NCI-H524 (cell line): ENCODE measurements at places on chromosomes 6 and 20.

- DNase-seq: no peak
These were observed 38.5 kb upstream of the OGFRL1 start for GRCh38 chr6:71250099-71250602.

GRCh38 chr6:24721461-24722215 is 2.7 kb upstream of the C6orf62 start:
- peak; percentile 34 for DNase-seq

DNA sequence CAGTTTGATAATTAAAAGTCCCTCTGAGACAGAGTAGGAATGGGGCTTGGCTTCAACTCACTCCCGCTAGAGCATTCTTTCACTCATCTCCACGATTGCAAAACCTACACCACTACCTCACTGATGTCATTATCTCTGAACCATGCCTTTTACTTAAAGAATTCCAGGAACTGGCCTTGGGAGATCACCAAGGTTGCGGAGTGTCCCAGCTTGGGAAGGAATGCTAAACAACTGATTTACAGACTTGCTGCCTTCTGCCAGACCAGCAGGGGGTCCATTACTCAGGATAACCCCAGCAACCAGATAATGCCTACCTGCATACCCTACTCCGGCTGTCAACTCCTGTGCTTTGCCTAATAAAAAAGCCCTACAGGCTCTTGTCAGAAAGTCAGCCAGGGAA is 102.2 kb upstream of the RALGAPA2 start:
- peak; percentile 71 for DNase-seq

DNA sequence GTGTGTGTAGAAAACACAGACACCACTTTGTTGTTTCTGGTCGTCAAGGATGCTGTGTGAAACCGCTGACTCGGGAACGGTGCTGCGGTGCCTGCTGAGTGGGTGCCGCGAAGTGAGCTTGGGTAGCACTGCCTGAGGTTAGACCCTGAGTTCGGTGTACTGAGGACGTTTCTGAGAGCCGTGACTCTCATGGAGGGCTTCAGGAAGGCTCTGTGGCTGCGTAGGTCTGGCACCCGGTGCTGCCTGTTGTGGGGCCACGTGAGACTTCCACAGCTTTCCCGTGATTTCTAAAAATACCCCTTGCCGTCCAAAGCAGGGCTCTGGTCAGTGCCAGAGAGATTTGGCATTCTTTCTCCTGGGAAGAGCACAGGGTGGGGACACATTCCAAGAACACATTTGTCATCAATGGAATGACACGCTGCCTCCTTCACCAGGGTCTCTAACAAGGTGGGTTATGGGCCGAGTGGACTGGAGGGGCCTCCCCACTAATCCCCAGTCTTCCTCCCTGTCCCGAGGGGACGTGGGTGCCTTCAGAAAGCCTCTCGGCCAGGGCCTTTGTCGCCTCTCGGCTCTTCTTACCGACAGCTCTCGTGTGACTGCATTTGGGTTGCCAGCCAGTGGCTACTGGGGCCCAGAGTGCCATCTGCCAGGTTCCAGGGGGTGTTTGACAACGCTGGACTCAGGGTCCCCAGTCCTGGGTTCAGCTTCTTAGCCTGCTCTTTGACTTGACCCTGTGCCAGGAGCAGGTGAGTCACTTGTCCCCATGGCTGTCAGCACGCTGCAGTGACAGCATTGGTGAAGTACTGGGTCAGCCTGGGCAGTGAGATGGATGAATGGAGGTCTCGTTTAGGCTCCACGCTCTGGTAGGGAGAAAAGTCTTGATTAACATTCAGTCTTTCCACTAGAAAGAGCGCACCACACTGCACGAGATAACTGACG is 62.2 kb downstream of the SYNJ2 start:
- no peak for DNase-seq

- DNase-seq: peak; percentile 15
These were observed 163.6 kb upstream of the CST7 start for GRCh38 chr20:24785141-24786110.

DNA sequence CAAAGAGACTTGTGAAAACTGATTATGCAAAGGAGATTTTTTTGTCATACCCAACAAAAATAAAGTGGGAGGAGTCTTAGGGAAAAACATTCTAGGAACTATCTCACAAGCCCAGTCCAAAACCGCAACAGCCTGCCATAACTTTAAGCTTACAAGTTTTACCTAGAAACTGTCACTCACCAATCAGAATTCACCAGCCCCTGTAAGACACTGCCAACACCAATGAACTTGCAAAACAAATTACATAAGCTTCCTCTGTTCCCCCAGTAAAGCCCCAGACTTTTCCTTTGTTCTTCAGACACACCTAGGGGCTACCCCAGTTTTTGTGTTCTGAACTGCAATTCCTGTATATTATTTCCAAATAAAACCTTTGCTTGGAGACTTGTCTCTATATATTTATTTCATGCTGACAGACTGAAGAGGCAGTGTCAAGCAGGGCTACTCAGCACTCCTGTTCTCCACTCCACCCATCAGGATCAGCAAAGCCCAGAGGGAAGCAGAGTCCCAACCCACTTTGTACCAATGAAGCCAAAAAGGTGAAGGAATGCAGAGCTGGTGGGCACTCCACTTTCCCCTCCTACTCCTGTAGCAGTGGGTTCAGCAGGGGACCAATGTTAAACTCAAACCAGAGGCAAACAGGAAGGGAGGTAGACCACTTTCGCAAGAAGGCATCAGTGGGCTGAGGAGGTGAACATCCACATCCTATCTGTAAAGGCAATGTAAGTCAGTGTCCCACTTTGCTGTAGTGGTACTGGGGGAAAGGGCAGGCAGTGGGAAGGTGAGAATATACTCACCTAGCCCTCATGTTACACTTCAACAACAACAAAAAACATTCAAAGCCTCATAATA is 142.5 kb upstream of the RUNX2 start:
- DNase-seq: no peak

DNA sequence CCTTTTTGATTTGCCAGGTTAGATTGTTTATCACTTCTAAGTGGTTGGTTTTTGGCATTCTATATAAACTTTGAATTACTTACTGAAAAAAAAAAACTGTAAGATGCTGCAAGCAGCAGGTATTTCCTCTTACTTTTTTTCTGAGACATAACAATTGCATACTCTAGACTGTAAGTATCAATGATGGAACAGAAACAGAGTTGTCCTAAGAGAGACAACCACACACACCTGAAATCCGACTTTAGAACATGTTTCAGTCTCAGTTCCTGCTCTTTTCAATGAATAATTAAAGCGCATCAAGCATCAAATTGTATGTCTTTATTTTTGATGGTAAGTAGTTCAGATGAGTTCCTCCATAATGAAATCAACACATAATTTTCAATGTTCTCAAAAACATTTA is 105.3 kb upstream of the KHDRBS2 start:
- DNase-seq: no peak

- peak; percentile 86 for DNase-seq
These were observed 116.7 kb upstream of the MAN1A1 start for GRCh38 chr6:119466226-119466625.

DNA sequence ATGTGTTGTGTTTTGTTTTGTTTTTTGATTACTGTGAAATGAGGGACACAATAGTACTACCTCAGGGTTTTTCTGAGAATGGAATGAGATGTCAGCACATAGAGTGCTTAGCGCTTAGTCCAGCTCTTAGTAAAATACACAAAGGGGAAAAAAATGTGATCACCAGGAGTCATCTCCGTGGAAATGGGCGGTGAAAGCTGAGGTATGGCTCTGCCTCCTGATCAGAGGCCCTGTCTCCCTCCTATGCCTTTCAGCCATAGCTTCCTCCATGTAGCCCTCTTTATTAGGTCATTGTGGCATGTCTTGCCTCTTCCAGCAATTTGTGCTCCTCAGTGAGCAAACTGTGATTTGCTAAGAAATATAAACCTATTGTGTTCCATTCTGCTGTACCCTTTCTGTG is 13.0 kb downstream of the PSMF1 start:
- no peak for DNase-seq

DNA sequence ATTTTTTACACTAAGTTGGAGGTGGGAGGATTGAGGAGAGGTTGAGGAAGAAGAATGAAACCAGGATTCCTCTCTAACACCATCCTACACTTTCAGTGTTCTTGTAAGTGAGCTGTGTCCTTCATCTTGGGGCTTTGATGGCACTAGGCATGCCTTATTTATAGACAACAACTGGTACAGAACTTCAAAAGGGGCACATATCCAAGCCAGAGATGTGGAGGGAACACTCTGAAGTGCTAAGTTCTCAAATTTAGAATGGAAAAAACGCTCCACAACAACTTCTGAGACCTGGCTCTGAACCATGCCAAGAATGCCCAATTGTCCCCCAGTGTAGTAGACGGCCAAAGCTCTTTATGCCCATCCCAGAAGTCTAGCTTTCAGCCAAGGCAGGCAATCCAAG is 16.2 kb upstream of the PKHD1 start:
- DNase-seq: no peak

- peak; percentile 85 for DNase-seq
These were observed 66.6 kb upstream of the CTNNBL1 start for GRCh38 chr20:37627060-37627766.

- peak; percentile 4 for DNase-seq
These were observed 101.5 kb upstream of the DUSP22 start for GRCh38 chr6:190596-191395.
